ENCODE measurements at places on chromosomes 6 and 20. TPM values are rescaled to one million over a fixed set of nuclear protein-coding genes. Genes with fewer than 3 reads are reported as not detected.

DNA sequence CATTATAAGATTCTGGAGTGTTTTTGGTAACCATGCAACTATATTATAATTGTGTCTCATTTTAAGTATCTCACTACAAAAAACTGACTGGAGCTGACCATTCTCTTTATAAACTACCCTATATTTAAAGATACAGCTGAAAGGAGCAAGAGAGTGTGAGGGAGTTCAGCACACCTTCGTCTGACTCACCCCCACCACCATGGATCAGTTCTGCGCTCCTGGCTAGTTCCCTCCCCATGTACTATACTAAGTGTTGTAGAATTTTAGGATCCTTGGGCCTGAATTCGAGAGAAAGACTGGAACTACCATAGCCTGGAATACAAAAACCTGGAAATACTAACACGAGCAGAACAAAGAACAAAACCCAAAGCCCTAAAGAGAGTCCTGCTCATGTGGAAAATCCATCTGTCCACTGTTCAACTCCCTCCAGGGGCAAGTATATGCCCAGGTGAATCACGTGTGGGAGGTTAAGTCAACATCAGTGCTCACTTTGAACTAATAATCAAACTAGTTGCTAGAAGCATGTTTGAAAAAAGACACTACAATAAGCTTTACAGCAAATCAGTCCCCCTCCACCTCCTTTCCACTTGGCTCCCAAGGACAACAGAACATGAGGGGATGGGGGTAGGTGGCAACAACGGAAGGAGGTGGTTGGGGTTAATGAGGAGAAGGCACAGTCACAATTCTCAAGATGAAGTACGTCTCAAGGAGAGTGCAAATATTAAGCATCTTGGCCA is 46.8 kb downstream of the ELOVL5 start:
- no peak for DNase-seq

- DNase-seq = no peak
Measured at GRCh38 chr6:144912474-144912873, 627.3 kb downstream of the UTRN start.

GRCh38 chr6:74152096-74152675 is 456.2 kb downstream of the CD109 start:
- no peak for DNase-seq

GRCh38 chr6:133895573-133896343 is 6.8 kb downstream of the TCF21 start:
- DNase-seq = no peak

DNA sequence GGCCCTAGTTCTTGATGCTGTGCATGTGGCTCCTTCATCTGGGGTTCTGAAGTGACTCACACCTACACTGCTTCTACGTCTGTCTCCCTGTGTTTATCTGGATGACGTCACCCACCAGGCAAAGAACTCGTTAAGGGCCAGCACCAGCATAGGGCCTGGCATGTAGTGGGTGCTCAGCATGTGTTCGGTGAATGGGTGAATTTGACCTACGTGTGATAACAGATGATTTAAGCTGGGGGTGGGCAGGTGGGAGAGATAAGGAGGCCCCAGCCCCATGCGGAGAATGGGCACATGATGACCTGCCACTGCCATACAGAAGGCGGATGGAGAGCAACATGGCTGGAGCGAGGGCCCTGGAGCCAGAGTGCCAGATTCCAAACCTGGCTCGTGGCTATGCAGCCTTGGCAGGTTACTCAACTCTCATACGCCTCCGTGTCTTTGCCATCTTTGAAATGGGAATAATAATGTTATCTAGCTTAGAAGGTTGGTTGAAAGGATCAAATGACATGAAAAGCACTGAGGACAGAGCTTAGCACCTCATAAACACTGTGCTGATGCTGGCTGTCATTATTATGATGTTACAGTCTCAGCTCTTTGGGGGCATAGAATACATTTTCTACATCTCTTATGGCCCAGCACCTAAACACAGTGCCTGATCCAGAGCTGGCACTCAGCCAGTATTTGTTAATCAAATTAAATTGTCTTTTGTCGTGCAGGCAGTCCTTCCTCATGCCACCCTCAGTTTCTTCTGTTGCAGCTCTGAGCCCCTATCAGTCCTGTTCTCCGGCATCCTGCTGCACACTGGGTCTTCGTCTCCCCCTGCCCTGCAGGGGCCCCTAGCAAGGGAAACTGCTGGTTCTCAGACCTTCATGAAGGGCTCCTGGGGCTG is 39.6 kb downstream of the VEGFA start:
- no peak for DNase-seq

- no peak for DNase-seq
Measured at GRCh38 chr6:130557481-130558112, 191.8 kb downstream of the TMEM200A start.

DNA sequence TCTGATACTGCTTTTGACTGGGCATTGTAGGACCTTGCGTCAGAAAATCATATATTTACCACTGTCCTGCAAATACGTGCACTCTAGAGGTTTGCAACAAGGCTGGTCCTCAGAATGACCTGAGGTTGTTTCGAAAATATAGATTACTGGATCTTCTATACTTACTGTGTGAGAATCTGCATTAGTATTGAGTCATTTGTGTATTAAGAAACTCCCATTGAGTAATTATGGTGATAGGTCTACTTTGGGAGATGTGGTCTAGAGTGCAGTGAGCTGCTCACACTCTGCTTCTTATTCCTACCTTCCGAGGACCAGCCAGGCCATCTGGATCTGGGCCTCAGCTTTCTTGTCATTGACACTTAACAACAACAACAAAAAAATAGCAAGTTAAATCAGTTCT is 9.6 kb downstream of the KLHL32 start:
- no peak for DNase-seq

DNA sequence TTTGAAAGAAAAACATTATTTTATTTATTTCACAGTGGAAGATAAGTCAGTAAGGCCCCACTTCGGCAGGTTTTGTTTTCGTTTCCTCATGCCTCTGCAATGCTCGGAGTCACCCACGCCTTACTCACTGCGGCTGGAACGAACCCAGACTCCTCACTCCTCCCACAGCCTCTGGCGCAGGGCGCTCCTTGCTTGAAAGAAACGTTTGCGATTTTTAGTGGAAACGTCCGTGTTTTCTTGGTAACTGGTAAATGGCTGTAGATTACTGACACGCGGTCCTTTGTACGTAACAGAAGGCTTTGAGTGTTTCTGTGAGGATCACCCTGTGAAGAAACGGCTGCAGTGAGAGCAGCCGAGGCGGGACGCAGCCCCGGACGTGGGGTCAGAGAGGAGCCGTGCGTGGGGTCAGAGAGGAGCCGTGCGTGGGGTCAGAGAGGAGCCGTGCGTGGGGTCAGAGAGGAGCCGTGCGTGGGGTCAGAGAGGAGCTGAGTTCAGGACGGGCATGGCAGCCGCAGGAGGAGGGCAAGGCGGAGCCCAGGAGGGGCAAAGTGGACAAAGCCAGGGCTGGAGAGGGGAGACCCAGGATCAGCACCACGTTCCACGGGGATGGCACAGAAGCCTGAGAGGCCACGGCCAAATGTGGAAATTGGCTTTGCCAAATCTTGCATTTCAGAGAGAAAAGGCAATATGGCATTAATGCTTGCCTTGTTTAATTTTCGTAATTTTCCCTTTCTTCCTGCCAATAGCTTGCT is 198.6 kb upstream of the THBS2 start:
- no peak for DNase-seq

- DNase-seq = peak; percentile 19
Measured at GRCh38 chr6:44630125-44631028, 242.9 kb downstream of the CDC5L start.

GRCh38 chr20:9040863-9041524 is 27.9 kb upstream of the PLCB4 start:
- DNase-seq = no peak

DNA sequence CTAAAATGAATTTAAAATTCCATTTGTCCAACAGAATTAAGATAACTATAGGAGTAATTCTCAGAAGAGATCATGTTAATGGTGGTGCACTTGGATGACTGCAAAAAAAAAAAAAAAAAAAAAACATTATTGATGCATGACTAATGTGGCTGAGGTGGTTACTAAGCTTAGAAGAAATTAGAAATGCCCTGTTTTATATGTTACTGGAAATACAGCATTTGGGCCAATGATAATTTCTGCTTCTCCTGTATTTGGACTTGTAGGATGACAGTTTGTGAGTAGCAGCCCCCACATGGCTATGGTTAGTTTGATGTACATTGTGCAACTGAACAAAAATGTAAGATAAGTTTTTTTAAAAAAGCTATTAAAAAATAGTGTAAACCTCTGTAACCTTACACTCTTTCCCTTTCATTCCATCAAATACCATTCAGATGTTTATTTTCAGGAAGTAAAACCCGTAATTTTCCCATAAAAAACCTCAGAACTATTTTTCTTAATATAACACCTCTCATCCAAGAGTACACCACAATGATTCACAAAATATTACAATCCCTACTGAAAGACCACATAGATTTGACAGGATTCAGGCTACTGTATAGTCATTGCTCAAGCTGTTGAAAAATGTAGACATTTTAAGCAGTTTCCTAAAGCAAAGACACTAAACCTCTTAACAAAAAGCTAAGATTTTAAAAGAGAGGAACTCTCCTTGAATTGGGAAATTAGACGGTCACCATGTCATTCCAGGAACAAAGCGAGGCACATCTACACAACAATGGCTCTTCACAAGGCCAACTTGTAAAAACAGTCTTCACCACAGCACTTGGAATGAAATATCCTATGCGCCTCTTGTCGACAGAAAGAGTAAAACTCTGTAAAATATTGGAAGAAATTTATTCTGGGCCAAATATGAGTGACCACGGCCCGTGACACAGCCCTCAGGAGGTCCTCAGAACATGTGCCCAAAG is 83.0 kb downstream of the WDR27 start:
- no peak for DNase-seq

- DNase-seq = no peak
Measured at GRCh38 chr6:136037876-136038460, 186.5 kb downstream of the PDE7B start.

- DNase-seq = no peak
Measured at GRCh38 chr6:56837322-56837894, 117.5 kb upstream of the BEND6 start.

GRCh38 chr6:63149730-63150129 is 61.5 kb upstream of the FKBP1C start:
- DNase-seq = no peak

GRCh38 chr6:167569879-167570278 is 245.0 kb downstream of the TTLL2 start:
- no peak for DNase-seq

DNA sequence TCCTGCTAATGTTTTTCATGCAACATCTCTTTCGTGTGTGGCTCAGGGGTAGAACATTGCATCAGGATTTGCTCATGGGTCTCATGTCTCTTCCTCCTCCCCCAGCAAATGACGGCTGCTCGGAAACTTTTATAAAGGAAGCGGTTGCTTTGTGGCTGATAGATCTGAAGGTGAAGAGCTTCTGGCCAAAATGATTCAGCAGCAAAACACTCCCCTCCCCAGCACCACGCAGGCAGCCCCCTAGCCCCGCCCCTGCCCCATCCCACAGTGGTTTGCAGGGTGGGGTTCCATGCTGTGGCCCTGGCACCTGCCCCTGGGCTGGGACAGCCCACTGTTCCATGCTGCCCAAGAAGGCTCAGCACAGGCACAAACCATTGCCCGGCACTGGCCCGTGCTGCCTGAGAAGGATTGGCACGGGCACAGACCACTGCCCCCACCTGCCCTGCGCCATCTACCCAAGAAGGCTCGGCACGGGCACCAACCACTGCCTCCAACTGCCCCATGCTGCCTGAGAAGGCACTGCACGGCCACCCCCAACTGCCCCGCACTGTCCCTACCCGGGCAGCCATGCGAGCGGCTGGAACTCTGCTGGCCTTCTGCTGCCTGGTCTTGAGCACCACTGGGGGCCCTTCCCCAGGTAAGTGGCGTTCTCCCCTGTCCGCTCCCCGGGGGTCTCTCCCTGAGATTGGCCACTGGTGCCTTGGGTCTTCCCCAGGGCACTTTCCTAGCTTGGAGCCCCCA is at the start of gene CST7:
TSS of gene CST7 (plus strand) at position 331 of the 741 bp plus-strand sequence. CDS start at position 568, 237 bp downstream.
- no peak for DNase-seq

- DNase-seq = no peak
Measured at GRCh38 chr20:1688886-1689538, 31.4 kb upstream of the SIRPG start.

DNA sequence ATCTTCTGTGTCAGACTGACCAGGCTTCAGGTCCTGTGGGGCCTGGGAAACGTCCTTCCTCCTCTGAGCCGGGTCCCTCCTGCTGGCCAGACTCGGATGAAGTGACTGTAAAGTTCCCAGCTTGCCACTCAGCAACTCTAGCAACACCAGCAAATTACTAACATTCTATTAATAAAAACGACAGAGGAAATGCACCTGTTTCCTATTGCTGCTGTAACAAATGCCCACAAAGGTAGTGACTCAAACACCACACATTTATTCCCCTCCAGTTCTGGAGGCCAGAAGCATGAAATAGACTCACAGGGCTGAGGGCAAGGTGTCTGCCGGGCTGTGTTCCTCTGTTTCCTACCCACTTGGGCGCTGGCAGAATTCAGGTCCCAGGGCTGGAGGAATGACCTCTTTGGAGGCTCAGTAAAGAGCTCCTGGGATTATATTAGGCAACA is 48.8 kb downstream of the CTCFL start:
- DNase-seq = no peak

DNA sequence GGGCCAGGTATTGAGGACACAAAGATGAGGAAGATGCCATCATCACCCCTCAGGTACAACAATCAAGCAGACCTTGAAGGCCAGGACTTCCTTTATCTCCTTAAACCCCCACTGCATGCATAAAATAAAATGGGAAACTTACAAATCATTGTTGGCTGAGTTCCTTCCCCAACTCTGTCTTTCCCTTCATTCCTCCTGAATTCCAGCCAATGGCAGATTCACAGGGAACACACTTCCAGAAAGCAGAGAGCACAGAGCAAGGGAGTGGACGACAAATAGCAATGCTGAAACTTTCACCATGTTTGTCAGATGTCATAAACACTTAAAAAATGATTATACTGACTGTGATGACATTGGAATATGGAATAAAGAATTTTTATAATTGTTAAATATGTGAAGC is 37.3 kb upstream of the NXT1 start:
- DNase-seq = no peak

GRCh38 chr20:56438284-56438683 is 26.2 kb downstream of the CASS4 start:
- no peak for DNase-seq

- DNase-seq = no peak
Measured at GRCh38 chr6:99233219-99233618, 116.3 kb downstream of the FAXC start.

- no peak for DNase-seq
Measured at GRCh38 chr20:35598899-35599775, 16.5 kb upstream of the SPAG4 start.

- no peak for DNase-seq
Measured at GRCh38 chr20:17904027-17904426, 64.6 kb downstream of the SNX5 start.

The MEP1A gene
- total RNA-seq = not detected

The TGM3 gene
- total RNA-seq = not detected

The SLC35D3 gene
- total RNA-seq = 0.82 TPM

The TBX18 gene
- total RNA-seq = 6.5 TPM

The HLA-DPA1 gene
- 1.6 TPM for total RNA-seq

The FLRT3 gene
- 97.4 TPM for total RNA-seq

The IPCEF1 gene
- total RNA-seq = 10.6 TPM

The ABHD12 gene
- total RNA-seq = 42.8 TPM

The TMEM200A gene
- 20.4 TPM for total RNA-seq

The ARMH2 gene
- total RNA-seq = not detected

All from frontal cortex (tissue), 4 donors.